ENCODE measurements at places on chromosomes 2 and 18. TPM values are rescaled to one million over a fixed set of nuclear protein-coding genes. Genes with fewer than 3 reads are reported as not detected.

GRCh38 chr2:86039178-86039962 lies 66.3 kb downstream of the POLR1A start:
- no peak for DNase-seq

- peak; percentile 92 for DNase-seq
Measured at GRCh38 chr2:101520246-101520645, 45.3 kb upstream of the RFX8 start.

GRCh38 chr18:26649193-26649543 lies 100.8 kb upstream of the KCTD1 start:
- no peak for DNase-seq

DNA sequence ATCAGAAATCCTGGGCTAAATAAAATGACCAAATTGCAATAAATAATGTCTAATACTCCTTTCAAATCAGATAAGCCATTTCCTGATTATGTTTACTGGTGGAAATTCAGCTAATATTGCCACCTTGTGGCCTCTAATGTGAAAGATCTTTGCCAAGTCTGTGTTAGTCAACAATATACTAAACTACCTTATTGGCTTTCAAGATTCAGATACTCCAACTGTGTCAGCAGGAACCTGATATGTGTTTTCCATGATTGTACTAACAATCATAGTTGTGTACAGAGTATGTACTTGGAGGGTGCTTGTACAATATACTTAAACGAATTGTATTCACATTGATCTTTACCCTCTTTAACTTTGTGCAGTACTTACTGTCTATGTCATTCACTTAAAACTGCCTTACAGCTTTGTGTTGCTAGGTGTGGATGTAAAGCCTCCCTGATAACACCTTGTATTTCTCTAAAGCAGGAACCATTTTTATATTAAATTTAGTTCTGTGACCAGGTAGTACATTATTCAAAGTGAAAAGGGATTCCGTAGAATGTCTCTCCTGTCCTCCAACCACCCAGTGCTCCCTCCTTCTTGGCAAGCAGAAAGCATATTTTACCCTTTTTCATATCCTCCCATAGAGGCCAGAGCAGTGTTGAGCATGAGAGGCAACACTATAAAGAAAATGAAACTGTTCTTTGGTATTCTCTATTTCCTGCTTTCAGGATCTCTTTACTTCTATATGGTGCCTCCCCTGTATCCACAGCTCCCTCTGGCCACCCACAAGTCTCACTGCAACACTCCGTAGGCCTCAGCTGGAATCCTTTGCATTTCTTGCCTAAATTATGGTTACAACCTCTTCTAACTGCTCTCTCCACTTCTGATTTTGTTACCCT lies 75.2 kb upstream of the C2orf15 start:
- DNase-seq: peak; percentile 79

DNA sequence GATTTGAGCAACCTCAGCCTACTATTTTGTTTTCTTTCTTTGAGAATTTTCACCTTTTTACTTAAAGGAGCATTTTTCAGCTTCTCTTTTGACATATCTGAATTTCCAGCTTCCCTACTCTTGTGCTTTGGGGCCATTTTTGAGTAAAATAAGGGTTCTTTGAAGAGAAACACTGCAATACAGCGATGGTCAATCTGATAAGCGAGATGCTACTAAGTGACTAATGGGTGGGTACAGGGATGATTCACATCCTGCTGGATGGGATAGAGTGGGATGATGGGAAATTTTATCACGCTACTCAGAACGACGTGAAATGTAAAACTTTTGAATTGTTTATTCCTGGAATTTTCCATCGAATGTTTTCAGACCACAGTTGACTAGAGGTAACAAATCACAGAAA lies 211.5 kb downstream of the TMEM247 start:
- peak; percentile 85 for DNase-seq

GRCh38 chr2:160651416-160652200 lies 158.0 kb upstream of the RBMS1 start:
- peak; percentile 24 for DNase-seq

- DNase-seq: no peak
Measured at GRCh38 chr18:62702259-62702658, 13.1 kb upstream of the PHLPP1 start.

DNA sequence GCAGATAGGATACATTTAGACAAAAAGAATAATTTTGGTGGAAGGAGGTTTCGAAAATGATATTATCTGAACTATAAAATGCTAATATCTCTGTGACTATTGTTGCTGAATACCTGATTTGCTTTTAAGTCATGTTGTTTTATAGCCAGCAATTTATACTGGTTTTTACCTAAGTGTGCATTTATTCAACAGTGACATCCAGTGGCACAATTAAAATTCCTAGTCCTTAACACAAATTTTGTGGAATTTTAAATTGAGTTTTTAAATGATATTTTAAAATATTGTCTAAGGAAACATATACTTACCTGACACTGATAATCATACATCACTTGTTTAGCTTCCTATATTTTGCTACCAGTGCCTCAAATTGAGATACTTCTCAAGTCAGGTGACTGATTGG lies 144.8 kb downstream of the ARHGAP28 start:
- DNase-seq: peak; percentile 20

DNA sequence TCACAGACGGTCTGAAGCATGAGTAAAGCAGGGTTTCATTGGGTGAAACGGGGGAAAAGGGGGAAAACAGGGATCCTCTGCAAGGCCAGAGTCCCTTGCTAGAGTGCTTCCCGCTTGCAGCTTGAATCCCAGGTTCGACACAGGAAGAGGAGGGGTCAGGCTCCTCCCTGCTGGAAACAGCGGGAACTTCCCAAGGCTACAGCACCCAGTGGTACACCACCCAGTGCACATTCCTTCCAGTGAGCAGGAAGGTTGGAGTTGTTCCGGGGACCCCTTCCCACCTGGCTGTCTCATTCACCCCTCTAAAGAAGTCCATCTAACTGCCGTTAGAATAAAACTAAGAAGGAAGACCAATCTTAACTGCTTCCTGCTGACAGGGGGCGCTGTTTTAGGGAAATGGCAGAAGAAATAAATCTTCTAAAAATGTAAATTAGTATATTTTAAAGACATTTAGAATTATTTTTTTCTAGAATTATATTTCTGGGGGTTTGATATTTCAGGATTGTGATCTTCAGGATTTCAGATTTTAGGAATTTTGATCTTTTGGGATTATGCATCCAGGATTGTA lies 230.9 kb downstream of the RBM43 start:
- DNase-seq: no peak

GRCh38 chr2:207531032-207531952 lies 1.5 kb downstream of the CREB1 start:
- DNase-seq: peak; percentile 23

GRCh38 chr2:206435742-206436141 lies 7.6 kb upstream of the ADAM23 start:
- peak; percentile 77 for DNase-seq

DNA sequence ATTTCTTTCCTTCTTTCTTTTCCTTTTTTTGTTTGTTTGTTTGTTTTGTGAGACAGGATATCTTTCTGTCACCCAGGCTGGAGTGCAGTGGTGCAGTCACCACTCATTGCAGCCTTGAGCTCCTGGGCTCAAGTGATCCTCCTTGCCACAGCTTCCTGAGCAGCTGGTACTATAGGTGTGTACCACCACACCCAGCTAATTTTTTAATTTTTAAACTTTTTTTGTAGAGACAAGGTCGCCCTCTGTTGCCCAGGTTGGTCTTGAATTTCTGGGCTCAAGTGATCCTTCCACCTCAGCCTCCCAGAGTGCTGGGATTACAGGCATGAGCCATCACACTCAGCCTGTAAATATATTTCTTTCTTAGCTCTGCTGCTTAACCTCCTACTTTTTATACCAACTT lies 83.4 kb upstream of the CYP20A1 start:
- DNase-seq: no peak

- DNase-seq: no peak
Measured at GRCh38 chr2:28618221-28619141, 122.6 kb downstream of the PLB1 start.

DNA sequence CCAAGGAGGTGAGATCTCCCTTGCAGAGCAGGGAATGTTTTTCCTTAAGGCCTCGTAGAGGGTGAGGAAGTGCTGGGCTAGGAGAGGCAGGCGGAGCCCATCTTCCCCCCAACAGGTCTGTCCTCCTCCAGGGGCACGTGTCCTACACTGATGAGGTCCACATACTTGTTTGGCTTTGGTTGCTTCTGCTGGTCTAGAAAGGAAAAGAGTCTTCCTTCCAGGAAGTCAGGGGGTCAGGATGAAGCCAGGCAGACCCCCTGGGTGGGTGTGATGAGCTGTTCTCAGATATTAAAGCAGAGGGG lies 6.0 kb downstream of the SH3BP4 start:
- DNase-seq: no peak

GRCh38 chr2:217989221-217989948 lies 13.4 kb downstream of the TNS1 start:
- no peak for DNase-seq

DNA sequence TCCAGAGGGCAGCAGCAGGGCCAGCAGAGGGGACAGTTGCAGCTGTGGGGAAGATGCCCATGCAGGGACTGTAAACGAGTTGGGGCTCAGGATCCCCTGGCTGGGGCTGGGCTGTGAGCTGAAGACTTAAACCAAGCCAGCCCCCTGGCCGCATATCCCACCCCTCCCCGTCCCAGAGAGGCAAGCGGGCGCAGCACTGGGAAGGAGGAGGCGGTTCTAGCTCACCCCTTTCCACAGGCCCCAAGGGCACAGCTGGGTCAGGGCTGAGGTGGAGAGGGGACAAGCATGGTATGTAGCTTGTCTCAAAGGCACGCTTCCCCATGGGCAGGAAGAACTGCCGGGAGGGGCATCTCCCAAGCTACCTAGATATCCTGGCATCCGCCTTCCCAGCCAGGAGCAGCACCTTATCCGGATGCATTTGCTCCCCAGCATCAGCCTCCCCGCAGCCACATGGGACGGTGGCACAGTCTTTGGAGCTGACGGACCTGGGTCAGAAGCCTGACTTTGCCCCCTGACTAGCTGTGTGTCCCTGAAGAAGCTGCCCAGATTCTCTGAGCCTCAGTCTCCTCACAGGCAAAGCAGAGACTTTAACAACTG lies 75.9 kb downstream of the TFCP2L1 start:
- DNase-seq: no peak

DNA sequence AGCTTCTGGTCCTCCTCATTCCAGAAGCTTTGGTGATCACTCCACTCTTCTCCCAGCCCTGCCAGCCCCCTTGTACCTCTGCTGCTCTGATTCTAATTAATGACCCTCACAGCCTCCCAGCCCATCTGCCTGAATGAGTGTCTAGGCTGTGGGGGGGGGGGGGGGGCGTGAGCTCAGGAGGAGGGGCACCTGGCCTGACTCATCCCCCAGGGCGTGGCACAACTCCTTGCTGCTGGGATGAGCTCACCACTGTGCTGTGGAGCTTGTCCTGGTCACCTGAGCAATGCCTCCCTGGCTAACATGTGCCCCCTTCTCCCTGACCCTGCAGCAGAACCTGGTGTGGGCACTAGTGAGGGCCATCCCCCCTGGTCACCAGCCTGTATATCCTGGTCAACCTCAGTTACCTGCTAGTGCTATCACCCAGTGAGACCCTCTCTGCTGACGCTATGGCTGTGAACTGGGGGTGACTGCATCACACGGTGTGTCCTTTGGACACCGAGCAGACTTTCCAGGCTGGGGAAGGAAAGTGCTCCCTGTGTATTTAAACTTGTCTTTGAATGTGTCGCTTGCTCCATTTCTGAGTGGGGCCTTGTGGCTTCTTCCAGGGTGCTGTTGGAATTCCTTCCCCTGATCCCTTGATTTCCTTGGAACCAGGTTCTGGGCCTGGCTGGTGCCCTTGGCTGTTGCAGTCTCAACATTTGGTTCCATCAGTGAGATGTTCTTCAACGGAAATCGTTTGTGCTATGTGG lies 41.5 kb upstream of the PUM2 start:
- no peak for DNase-seq

- DNase-seq: no peak
Measured at GRCh38 chr2:86211033-86211795, 12.0 kb downstream of the MRPL35 start.

DNA sequence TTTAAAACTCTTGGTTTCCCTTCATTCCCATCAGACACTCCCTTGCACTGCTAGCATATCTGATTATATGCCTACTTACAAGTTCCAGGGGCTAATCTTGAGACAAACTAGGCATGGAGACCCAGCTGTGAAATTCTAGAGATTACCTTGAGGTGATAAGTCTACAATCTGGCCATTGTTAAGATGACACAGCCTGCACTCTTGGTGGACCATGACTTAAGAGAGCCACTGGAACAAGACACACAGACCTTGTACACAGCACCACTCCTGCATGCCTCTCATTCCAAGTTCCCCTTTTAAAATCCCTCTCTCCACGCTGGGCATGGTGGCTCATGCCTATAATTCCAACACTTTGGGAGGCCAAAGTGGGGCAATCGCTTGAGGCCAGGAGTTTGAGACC lies 387.2 kb upstream of the DCC start:
- DNase-seq: no peak

- no peak for DNase-seq
Measured at GRCh38 chr18:48708807-48709206, 170.0 kb downstream of the CTIF start.

GRCh38 chr2:43240766-43241150 lies 14.4 kb upstream of the ZFP36L2 start:
- no peak for DNase-seq

GRCh38 chr2:215793747-215794595 lies 219.4 kb downstream of the MREG start:
- DNase-seq: peak; percentile 96

DNA sequence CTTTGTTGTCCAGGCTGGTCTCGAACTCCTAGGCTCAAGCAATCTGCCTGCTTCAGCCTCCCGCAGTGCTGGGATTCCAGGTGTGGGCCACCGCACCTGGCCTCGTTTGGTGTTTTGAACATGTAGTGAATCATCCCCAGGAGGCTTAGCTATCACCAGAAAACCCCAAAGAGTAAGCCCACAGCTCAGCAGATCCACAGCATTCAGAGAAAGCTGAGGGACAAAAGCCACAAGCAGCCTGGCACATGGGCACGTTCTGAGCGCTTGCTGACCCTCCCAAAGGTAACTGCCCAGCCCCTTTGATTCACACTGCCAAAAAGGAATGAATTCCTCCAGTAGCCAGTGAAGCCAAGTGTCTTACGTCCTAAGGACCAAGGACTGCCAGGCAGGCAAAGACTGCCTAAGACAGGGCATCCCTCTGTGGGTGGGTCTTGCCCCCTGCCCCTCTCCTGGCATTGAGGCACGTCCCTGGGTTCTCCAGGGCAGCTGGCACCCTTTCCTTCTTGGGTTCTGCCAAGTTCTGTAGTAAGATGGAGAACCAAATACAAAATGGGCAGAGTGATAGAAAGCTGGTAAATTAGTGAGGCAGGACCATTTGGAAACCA lies 31.7 kb downstream of the MBP start:
- DNase-seq: peak; percentile 29

- DNase-seq: peak; percentile 83
Measured at GRCh38 chr2:24421668-24422067, 61.3 kb upstream of the ITSN2 start.

- no peak for DNase-seq
Measured at GRCh38 chr2:174083843-174084458, 118.8 kb upstream of the SP3 start.

The CCDC150 gene
- 10.9 TPM for total RNA-seq

The CRYGC gene
- not detected for total RNA-seq

The ANKRD30BL gene
- not detected for total RNA-seq

The ANKRD30B gene
- under 0.01 TPM for total RNA-seq

The RNU2-63P gene
- not detected for total RNA-seq

The SKA1 gene
- total RNA-seq: 18.0 TPM

The REG3A gene
- not detected for total RNA-seq

The SCYGR3 gene
- not detected for total RNA-seq

All from dermis blood vessel endothelial cell (primary cell).